ENCODE measurements at places on chromosomes 1 and 21. TPM values are rescaled to one million over a fixed set of nuclear protein-coding genes. Genes with fewer than 3 reads are reported as not detected.

GRCh38 chr1:23209770-23210169 is 7.5 kb downstream of the HTR1D start:
- no peak for DNase-seq

PDPN gene
- polyA plus RNA-seq = not detected

- no peak for DNase-seq
These were observed 221.0 kb upstream of the MAP1LC3C start for GRCh38 chr1:242219905-242220304.

RAB25 gene
- not detected for polyA plus RNA-seq
